Activated T-cell treated with anti-CD3 and anti-CD28 coated beads, Interleukin-2, amount 50 U/mL, for 4 hours (primary cell): ENCODE measurements at places on chromosomes 11 and 22. TPM values are rescaled to one million over a fixed set of nuclear protein-coding genes. Genes with fewer than 3 reads are reported as not detected.

The LRP4 gene
- 0.13 TPM for total RNA-seq

DNA sequence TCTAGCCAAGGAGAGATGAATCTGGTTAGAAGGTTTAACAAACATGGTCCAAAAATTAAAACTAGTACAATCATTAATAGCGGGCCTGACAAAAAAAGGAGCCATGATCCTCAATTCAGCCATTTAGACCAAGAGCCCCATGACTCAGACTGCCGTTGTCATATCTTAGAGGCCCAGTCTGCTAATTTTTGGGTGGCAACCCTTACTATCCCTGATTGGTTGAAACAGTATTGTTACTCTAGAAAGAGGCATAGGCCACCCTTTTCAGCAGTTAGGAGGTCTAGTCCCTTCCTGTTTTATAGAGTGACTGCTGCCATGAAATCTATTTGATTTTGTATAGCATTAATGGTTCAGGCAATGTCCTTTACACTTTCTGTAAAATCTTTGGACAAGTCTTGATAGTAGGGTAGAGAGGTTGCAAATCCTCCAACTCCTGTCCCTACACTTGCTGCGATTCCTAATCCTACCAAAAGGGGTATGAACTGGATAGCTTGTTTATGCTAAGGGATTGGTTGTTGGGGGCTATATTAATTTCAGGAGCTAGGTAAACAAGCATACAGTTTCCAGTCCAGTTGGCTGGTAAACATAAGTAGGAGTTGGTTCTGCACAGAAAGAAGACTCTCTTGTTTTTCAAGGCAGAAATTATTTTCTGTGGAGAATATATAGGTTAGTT is 1056.3 kb upstream of the CNTN5 start:
- no peak for DNase-seq

GRCh38 chr11:32792948-32793475 is 1.4 kb downstream of the CCDC73 start:
- DNase-seq = peak; percentile 60

DNA sequence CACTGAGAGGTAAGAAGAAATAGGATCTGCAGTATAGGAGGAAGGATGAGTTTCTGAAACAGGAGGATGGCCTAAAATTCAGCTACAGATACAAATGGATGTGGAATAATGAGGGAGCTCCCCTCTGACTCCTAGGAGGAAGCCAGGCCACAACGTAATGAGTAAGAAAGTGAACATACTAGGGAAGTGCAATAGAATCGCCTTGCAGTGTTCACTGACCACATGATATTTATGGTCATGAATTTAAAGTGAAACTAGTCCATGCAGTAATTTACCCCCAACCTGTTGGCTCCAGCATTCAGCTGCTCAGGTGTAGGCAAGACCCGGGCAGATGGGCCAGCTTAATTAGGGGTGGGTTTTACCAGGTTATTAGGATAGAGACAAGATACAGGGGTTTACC is 101.7 kb downstream of the DEUP1 start:
- no peak for DNase-seq

GRCh38 chr11:82975882-82976281 is 74.3 kb downstream of the DDIAS start:
- DNase-seq = no peak
